ENCODE measurements at places on chromosomes 5 and 9. TPM values are rescaled to one million over a fixed set of nuclear protein-coding genes. Genes with fewer than 3 reads are reported as not detected.
A peak's percentile ranks its signal among the peaks of the same experiment; 100 is the strongest.

DNA sequence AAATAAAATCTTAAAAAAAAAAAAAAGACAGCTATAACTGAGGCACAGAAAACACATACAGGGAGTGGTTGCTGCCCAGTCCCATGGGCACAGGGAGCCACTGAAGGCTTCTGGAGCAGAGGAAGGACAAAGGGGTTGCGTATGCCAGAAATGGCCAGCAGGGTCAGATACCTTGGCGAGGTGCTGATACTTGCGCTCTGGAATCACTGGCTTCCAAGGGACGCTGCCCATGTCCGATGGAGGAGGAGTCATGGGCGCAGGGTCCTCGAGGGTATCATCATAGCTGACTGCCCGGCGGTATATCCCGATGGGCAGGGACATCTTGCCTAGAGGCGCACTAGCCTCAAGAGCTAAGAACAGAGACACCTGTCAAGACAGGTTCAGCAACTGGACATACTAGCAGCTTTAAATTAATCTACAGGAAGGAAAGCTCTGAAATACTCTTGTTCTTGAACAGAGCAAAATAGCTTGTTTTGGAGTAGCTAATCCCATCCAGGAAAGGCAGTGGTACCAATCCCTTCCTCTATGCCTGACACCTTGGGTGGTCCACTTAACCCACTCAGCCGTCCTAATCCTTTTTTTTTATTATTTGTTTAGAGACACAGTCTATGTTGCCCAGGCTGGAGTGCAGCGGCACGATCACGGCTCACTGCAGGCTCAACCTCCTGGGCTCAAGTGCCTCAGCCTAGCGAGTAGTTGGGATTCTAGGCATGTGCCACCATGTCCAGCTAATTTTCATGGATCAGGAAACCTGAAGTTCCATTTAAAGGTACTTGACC is 6.0 kb downstream of the KIAA1191 start:
- no peak for DNase-seq

DNA sequence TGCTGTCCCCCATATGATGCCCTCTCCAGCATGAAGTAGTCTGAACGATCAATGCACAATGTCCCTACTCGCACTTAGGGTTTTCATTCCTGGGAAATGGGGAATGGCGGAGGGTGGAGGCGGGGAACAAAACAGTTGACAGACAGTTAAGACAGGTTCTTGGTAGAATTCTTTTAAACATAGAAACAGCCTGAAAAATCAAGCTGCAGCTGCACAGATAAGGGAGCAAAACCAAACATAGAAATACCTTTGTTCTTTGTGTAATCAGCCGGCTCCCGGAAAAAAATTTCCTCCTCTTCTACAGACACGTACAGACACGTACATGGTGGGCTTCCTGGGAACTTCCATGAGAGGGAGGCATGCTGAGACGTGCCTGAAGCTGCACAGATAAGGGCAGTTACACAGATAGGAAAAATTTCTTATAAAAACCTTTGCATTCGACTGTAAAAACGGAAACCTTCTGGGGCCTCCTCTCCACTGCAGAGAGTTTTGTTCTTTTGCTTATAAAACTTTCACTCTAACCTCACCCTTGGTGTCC is 662.4 kb upstream of the PTPRD start:
- DNase-seq: no peak

GRCh38 chr9:89046832-89047231 is 55.6 kb downstream of the S1PR3 start:
- DNase-seq: peak; percentile 38

Gene SOX30
- not detected for total RNA-seq

Gene NR3C1
- total RNA-seq: 62.8 TPM

Gene CCDC192
- not detected for total RNA-seq

- DNase-seq: no peak
Observed at GRCh38 chr5:18736051-18736398, 1101.8 kb downstream of the TAF11L14 start.

Gene RAB3C
- not detected for total RNA-seq

- peak; percentile 73 for DNase-seq
Observed at GRCh38 chr5:160315968-160316367, 3.6 kb upstream of the CCNJL start.
